ENCODE measurements at places on chromosomes 12 and 14.

DNA sequence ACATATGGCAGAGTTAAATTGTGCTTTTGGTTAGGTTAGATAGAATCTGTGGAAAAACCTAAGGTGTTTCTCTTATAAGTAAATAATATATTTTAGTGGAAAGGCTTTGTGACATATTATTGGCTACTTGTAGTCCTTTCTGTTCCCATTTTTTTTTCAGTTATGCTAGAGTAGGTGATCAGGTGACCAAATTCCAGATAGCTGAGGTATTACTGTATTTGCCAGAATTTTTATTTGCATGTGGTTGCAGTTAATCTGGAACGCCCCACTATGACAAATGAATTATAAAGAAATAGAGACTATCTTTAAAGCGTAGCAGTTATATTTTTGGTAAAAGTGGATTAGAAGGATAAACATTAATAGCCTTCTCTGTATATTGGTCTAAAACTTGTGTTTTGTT, 52.0 kb downstream of the ARHGAP5 start:
- no peak for DNase-seq

- DNase-seq, result no peak
Observed at GRCh38 chr12:97127061-97127460, 220.0 kb downstream of the NEDD1 start.

DNA sequence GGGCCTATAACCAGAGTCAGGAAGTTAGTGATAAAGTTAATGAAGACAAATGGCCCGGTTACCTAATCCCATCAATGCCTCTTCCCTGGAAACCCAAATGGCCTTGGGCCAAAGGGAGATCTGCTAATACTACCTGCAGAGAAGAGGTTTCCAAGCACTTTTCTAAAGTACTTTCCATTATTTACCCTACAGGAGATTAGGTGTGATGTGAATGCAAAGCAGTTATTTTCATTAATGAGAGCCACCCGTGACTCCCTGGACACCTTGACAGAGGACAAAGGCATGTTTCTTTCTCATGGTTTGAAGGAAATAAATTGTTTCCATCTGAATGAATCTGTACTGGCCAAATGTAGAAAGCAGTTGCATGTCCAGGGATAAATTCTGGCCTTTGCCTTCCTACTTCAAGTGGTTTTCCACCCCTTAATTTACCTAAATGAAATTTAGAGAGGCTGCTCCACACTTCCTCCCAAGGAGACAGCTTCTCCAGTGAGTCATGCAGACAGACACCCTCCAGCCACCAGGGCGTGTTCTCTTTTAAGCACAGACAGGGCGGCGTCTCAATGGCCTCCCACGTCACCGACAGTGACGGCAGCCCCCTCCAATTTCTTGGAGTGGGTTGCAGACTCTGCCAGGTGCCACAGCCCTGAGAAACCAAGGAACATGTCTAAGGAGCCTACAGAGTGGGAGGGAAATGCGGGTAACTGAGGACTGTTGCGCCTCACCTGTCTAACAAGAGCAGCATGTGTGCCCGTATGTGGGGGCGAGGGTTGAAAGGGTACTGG, 43.9 kb upstream of the GNPNAT1 start:
- no peak for DNase-seq

DNA sequence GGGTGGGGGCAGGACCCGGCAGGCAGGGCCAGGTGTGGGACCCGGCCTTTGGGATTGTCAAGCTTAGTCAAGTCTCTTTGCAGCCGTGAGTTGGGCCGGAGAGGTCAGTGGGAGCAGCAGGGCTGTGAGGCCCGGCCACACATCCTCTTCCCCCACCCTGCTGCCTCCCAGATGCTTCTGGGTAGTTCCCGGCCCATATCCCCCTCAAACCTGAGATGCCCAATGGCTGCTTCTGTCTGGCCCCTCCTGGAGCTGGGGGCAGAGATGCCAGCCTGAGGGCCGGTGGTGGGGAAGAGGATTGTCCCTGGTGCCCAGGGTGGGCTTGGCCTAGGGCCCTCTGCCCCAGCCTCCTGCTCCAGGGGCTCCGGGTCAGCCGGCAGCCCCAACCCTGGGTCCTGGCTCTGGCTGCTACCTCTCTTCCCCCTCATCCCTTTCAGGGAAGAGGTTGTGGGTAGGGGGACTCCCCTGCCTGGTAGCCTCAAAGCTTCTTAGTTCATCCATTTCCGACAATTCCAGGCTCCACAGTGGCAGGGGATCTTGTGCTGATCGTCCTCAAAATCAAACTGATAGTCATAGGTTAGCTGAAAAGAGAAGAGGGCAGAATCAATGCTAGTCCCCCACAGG, 2.8 kb upstream of the PRKAG1 start:
- DNase-seq, result no peak

GRCh38 chr14:71206766-71207371, 299.6 kb downstream of the PCNX1 start:
- no peak for DNase-seq

- DNase-seq, result no peak
Observed at GRCh38 chr12:117030187-117030900, 68.9 kb downstream of the TESC start.

DNA sequence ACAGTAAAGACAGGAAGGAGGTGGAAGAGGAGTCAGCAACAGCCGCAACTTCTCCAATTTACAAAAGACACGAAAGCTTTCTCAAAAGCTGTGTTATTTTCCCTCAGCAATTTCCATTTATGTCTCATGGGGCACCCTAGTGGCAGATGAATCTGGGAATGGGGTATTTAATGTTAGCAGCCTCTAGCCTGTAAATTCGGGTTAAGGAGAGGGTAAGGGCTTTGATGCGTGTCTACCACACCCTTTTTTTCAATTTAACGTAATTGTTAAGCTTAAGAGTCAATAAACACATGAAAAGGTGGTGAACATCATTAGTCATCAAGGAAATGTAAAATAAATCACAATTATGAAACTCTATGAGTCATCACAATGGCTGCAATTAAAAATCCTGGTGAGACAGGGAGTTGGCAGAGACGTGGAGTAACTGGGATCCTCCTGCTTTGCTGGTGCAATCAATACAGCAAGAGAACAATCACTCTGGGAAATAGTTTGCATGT, 986.4 kb downstream of the AACS start:
- DNase-seq, result no peak

DNA sequence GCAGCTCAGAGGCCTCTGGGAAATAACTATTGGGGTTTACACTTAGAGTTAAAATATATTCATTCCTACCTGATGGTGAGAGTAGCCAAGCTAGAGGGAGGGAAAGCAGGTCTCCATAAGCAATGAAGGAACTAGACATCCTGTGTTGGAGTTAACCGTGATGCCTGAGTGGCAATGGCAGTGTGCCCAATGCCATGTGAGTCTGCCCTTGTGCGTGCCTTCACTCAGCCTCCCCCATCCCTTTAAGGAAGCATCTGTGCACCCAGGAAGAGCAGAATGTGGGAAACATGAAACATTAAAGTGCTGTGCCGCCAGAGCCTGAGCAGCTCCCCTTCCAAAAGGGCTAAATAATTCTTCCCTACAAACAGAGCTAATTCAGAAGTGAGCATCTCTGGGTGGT, 76.3 kb downstream of the COX16 start:
- no peak for DNase-seq

DNA sequence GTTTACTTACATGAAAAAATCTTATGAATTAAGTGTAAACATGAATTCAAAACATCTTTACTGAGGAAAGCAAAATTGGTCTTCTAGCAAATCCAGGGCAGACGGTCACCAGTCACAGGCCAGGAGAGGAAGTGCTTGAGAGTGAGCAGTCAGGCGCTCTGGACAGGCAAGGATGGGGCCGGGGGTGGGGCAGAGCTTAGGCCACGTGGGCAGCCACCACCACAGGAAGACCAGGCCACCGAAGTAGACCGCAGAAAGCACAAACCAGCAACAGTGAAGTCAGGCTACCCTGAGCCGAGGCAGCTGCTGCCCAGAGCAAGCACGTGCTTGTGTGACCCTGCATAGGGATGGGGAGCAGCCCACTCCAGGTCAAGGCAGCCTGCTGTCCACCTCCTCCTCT, 33.5 kb downstream of the SLC6A12 start:
- DNase-seq, result no peak

GRCh38 chr12:77062846-77063461, 2.4 kb downstream of the E2F7 start:
- no peak for DNase-seq

DNA sequence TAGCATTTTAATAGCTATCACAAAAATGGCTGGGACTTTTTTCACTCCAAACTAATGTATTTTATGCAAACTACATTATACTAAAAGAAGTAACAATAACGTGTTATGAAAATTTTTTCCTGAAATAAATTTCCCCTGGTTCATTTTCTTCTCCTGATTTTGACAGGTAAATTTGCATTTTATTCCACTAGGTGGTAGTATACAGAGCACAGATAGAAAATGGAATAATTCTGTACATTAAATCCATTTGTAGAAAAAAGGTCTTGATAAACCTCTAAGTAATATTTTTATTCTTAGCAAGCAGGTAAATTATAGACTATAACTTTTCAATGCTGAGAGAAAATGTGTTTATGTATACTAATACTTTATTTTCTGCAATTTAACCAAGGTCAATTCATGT, 96.5 kb downstream of the BCAT1 start:
- DNase-seq, result no peak

DNA sequence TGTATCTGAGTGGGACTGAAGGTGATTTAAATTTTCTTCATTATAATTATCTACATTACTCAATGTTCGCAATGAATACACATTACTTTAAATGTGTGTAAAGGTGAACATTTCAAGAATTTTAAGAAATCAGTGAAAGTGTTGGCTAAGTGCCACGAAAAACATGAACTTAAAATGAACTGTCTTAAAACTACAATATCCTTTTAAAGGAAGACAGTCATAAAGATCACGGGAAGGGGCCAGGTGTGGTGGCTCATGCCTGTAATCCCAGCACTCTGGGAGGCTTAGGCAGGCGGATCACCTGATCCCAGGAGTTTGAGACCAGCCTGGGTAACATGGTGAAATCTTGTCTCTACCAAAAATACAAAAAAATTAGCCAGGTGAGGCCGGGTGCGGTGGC, 11.2 kb downstream of the MOK start:
- no peak for DNase-seq

DNA sequence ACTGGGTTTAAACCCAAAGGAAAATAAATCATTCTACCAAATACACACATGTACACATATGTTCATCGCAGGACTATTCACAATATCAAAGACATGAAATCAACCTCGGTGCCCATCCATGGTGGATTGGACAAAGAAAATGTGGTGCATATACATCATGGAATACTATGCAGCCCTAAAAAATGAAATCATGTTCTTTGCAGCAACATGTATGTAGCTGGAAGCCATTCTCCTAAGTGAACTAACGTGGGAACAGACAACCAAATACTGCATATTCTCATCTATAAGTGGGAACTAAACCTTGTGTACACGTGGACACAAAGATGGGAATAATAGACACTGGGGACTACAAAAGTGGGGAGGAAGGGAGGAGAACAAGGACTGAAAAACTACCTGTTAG, 96.6 kb downstream of the LMNTD1 start:
- no peak for DNase-seq

- DNase-seq, result no peak
Observed at GRCh38 chr12:98870504-98870903, 225.4 kb downstream of the APAF1 start.

DNA sequence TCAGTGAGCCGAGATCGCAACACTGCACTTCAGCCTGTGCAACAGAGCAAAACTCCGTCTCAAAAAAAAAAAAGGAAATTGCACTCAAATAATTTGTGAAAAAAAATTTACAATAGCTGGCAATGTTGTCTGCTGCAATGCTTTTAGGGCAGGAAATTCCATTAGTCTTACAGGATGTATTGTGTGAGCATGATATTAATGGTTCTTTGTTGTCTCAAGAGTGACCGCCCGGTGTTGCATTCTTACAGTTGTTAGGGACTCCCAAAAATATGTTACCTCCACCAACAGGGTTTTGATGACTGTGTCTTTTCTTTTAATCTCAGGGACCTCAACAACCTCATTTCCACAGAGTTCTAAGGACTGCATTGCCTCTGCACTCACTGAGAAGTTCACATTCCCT, 44.8 kb downstream of the PZP start:
- no peak for DNase-seq
